ENCODE measurements at places on chromosomes 1 and 21.

DNA sequence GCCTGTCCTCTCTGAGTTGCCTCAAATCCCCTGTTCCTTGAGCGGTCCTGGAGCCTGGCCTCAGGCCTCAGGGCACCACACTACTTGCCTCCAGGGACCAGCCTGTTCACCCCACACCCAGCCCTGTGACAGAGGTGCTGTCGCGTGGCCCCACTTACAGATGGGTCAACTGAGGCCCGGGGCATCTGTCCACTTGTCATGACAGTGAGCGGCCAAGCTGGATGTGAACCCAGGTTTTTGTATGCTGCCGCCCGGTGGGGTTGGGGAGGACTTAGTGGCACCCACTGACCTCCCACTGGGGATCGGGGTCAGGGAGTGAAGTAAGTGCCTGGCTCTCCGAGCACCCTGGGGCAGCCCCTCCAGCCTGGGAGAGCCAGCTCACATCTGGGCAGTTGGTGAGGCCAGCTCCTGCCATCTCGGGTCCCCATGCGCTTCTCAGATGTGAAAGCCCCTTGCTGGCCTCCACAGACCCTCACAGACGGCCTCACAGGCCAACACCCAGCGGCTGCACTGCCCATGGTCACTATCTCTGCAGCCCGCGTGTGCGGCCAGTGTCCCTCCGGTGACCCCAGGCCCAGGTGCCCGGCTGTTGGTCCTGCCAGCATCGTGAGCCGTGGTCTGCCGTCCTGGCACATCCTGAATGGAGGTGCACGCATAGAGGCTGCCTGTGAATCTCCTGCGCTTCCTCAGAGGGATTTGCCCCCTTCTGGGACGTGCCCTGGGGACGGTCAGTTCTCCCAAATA, 9.3 kb upstream of the FAAP20 start:
- DNase-seq: no peak

DNA sequence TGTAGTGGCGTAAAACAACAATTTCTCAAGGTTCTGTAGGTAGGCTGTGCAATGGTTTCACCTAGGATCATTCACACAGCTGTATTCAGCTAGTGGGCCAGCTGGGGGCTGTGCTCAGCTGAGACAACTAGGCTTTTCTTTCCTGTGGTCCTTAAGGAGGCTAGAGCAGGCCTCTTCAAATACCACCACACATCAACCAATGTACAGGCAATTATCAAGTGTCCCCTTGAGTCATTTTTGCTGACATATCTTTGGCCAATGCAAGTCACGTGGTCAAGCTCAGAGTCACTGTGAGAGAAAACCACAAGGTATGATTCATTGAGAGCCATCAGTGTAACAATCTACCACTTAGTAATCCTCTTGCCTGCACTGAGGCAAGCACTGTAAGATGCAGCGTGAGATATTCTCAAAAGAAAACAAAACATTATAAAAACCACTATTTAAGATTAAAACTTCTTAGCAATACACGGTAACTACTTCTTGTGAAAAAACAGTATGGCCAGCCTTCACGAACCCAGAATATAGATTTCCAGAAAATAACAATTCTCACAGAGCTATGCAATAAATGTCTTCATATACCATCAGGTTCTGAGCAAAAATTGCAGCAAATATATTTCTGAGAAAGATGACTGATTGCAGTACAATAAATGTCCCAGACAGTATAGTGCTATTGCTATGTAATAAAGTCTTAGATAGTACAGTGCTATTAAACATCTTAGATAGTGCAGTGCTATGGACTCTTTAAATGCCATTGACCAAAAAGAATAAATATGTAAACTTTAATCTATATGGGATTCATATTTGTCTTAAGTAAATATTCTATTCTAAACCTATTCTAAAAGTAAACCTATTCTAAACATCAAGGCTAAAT, 55.3 kb downstream of the NME7 start:
- DNase-seq: peak; percentile 10

DNA sequence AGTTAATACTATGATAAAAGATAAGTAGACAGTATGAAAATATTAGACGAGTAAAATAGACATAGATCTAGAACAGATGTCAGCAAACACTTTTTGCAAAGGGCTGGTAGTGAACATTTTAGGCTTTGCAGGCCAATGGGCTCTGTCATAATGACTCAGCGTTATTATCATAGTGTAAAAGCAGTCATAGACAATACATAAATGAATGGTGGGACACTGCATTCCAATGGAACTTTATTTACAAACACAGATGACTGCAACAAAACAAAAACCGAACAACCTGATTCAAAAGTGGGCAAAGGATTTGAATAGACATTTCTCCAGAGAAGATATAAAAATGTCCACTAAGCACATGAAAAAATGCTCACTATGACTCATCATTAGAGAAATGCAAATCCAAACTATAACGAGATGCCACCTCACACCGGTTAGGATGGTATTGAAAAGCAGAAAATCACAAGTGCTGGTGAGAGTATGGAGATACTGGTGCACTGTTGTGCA, 7.3 kb downstream of the GSTM5 start:
- DNase-seq: no peak

- no peak for DNase-seq
Observed at GRCh38 chr1:26550946-26551345, 21.4 kb downstream of the RPS6KA1 start.

DNA sequence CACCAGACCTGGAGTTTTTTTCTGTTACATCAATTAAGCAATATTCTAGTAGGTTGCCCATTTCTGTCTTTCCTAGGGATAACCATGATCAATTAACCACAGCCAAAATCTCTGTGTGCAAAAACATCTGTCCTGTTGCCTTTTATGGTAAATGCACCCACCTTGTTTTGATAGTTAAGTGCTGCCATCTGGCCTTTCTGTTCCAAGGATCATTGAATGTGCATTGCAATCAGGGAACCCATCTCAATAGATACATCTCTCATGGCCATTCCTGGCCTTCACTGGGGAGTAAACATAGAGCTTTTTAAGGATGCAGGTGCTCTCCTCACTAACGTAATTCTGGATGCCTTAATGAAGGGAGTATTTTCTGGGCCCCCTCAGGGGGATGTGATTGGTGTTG, 111.8 kb upstream of the KIAA1614 start:
- DNase-seq: no peak

GRCh38 chr1:97588772-97589171, 332.1 kb downstream of the DPYD start:
- DNase-seq: no peak

All from stimulated activated CD4-positive, alpha-beta T cell treated with anti-CD3 and anti-CD28 coated beads, Interleukin-2, amount 100 ng/mL, for 4 hours (primary cell).